ENCODE measurements at places on chromosomes 11 and 22.

GRCh38 chr22:49691256-49691655, 136.4 kb downstream of the BRD1 start:
- no peak for DNase-seq

GRCh38 chr11:116199182-116199581, 573.6 kb downstream of the BUD13 start:
- no peak for DNase-seq

- no peak for DNase-seq
Measured at GRCh38 chr11:35735903-35736302, 73.3 kb downstream of the TRIM44 start.

DNA sequence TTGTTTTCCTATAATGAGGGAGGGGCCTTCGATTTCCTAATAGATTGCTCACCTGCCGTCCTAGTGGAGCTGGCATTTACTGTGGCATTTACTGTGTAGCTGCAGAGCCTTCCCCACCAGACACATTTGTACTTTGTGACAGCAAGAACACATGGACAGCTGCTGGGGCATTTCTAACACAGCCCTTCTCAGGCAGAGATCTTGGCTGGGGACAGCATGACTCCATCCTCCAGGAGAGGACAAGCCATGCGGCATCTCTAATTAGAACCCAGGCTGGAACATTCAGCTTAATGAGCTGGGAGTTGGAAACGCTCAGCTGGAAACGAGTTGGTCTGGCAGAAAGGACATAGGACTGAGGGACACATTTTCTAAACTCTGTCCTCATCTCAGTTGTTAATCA, 887.5 kb downstream of the NTM start:
- DNase-seq = no peak

- DNase-seq = no peak
Measured at GRCh38 chr11:25566298-25567200, 765.4 kb upstream of the ANO3 start.

DNA sequence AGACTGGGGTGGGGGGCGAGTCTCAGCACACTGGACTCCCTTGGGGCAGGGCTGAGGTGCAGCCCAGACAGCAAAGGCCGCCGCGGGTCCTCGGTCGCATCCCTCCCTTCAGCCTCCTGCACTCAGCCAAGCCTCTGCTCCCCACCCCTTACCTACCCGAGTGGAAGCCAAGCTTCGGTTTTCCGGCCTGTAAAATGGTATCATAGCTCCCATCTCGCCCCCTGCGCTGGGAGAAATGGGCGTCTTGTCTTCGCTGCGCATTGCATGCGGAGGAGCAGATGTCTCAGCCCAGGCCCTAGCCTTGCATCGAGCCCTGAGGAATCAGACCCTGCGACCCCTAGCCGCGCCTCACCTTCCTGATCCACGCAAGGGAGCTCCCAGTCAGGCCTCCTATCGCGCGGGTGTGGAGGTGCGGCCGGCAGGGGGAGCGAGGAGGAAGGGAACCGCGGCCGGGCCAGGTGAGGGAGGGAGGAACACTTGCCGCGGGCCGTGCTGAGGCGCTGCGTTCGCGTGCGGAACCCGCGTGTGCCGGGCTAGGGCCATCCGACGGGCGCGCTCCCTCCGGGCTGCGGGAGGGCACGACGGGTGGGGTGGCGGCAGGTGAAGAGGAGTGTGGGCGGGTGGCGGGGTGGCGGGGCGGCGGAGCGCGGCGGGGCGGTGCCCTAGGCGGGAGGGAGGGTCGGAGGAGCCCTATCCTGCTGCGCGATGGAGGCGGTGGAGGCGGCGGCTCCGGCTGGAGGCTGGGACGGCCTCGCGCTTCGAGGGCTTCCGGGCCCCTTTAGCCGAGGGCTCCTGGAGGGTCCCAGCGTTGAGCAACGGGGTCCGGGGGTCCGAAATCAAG, 4.1 kb upstream of the TBX1 start:
- no peak for DNase-seq

DNA sequence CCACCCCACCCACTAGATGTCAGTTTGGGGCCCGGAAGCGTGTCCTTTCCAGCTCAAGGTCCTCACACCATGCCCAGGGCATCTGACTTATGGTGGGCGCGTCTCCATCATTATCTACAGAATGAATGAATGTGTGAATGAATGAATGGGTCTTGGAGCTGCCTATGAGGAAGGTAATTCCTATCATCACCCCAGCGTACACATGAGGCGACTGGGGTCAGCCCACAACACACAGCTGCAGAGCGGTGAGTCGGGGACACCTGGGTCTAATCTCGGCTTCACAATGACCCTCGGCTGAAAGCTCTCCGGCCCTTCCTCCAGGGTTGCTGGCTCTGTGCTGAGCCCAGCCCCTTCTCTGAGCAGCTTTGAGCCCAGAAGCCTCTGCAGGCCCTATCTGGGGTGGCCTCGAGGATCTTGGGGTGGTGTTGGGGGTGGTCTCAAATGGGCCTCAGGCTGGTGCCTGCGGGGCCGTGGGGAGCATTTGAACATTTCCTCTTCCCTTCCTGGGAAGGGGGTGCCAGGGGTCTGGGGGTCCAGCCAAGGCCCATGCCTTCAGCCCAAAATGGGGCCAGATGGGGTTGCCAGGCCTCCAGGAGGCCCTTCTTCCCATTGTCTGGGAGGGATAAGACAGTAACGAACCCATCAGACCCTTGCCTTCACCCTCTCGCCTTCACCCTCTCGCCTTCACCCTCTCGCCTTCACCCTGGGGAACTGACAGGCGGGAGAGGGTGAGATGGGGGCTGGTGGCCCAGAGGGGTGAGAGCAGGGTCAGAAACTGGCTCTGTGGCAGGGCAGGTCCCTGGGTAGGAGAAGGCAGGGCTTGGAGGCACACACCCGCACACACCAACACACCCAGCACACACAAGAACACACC, 82.4 kb downstream of the MYEOV start:
- no peak for DNase-seq

GRCh38 chr22:39556970-39557841, 13.3 kb upstream of the CACNA1I start:
- no peak for DNase-seq

GRCh38 chr11:65781962-65782815, 1.4 kb upstream of the AP5B1 start:
- DNase-seq = no peak

- DNase-seq = no peak
Measured at GRCh38 chr22:41845380-41846267, 12.7 kb downstream of the SREBF2 start.

- no peak for DNase-seq
Measured at GRCh38 chr11:7643314-7643713, 30.0 kb downstream of the CYB5R2 start.

DNA sequence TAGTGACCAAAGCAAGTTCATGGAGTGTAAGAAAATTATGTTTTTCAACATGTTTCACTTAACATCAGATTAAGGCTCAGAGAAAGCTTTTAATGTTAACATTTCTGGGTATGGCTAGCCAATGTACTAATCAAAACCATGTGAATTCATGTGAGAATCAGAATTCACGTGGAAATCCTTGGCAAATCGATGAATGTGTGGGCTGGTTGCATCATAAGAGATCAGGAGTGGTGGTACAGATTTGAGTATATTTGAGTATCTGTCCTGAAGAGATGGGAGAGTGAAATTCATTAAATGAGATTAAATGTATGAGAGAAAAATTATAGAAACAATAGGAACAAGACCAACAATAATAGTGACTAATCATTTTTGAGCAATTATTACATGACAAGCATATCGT, 638.6 kb upstream of the ANO5 start:
- DNase-seq = no peak

DNA sequence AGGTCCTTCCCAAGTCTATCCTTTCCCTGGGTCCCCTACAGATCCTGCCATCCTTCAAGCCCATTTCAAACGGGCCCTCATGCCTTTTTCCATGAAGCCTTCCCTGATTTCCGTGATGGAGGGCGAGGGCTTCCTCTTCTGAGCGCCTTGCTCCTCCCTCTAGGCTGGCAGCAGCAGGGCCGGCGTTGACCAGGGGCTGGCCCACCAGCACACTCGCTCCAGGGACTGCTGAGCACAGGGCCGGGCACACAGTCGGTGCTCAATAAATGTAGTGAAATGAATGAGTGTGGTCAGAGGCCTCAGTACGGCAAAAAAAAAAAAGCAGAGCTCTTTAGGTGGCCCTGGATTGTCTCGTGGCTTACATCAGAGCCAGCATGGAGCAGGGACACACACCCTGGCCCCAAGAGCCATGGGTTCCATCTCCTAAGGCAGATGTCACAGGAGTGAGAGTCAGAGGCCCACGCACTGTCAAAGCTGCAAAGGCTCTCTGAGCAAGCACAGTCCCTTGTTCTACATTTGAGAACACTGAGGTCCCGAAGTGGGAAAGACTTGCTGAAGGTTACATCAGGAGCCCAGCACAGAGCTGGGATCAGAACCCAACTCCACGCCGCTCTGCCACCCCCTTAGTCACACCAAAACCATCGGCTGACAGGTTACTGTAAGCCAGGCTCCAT, 3.1 kb downstream of the IL2RB start:
- no peak for DNase-seq

DNA sequence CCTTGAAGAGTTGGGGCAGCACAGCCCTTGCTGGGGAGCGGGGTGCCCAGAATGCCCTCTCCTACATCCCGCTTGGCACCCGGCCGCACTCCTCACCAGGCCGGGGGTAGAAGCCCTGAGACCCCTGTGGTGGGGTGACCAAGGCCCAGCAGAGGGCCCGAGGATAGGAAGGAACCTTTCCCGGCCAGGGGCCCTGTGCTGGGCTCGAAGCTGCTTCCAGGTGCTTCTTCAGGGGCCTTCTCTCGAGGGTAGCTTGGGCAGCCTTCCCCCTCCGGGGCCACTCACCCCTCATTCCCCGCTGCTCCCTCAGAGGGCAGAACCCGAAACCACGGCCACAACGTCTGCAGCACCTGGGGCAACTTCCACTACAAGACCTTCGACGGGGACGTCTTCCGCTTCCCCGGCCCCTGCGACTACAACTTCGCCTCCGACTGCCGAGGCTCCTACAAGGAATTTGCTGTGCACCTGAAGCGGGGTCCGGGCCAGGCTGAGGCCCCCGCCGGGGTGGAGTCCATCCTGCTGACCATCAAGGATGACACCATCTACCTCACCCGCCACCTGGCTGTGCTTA, 752 bp downstream of the MUC2 start:
- DNase-seq = no peak

GRCh38 chr11:18720091-18720807, 5.7 kb downstream of the IGSF22 start:
- no peak for DNase-seq

DNA sequence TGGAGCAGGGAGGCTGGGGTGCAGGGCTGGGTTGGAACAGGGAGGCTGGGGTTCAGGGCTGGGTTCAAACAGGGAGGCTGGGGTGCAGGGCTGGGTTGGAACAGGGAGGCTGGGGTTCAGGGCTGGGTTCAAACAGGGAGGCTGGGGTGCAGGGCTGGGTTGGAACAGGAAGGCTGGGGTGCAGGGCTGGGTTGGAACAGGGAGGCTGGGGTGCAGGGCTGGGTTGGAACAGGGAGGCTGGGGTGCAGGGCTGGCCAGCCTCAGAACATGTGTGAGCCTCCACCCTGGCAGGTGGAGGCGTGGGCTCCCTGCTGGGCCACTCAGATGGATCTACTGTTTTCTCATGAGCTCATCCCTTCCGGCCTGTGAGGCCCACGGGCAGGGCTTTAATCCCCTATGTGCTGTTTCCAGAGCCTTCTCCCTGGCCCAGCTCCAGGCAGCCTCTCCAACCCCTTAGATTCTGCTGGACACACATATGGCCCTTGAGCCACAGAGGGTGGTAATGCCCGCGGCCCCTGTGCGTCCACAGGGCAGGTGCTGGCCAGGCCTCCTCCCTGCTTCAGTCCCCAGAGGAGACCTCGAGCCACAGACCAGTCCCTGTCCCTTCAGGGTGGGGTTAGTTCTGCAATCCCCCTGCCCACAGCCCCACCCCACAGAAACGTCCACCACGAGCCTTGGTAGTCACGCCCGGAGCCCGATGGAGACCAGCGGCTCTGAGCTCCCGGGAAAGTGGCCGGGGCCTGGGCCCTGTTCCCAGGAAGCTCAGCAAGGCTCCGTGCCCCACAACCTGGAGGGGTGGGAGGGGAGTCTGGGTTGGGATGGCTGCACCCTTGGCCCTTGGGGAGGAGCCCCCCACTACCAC, 197.9 kb downstream of the BRD1 start:
- no peak for DNase-seq

DNA sequence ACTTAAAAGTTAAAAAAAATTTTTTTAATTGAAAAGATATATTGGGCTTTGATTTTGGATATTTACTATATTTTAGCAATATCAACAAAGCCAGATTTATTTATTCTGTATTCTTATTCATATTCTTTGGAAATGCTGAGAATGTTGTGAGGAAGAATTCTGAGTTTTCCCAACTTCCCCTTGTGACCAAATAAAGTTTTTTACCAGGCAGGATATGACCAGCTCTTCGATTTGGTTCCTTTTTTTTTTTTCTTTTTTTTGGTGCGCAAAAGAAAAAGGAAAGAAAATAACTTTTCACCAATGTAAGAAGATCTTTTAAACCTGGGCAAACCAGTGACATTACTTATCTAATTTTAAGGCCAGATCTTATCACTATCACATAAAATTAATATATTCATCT, 12.9 kb downstream of the TCP11L1 start:
- no peak for DNase-seq

DNA sequence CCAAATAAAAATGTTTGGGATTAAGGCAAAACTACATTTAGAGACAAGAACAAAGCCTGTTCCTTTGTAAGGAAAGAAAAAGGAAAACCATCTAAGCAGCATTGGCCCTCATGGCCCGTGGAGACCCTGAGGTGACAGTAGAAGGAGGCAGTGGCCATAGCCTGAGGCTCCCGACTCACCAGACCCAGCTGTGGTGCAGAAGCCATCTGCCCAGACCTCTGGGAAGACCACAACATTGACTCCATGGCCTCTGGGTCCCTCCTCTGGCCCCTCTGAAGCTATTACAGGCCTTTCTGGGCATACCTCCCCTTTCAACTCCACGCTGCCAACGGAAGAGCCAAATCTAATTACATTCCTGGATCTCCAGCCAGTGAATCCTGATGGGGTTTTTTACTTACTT, 6.4 kb downstream of the PRAME start:
- DNase-seq = no peak

- DNase-seq = no peak
Measured at GRCh38 chr22:36177160-36177559, 16.6 kb upstream of the APOL3 start.

- DNase-seq = no peak
Measured at GRCh38 chr11:118877487-118878162, 6.1 kb upstream of the CXCR5 start.

DNA sequence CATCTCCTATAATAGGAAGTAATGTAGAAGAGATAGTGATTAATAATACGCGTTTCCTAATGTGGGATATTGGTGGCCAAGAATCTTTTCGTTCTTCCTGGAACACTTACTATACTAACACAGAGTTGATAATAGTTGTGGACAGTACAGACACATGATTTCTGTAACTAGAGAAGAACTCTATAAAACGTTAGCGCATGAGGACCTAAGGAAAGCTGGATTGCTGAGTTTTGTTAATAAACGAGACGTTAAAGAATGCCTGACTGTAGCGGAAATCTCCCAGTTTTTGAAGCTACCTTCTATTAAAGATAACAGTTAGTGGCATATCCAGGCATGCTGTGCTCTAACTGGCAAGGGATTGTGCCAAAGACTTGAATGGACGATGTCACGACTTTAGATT, 83.3 kb downstream of the GGT1 start:
- DNase-seq = no peak

- DNase-seq = no peak
Measured at GRCh38 chr22:45738206-45738605, 66.6 kb downstream of the ATXN10 start.

All from GOT3 (cell line).